Stimulated activated CD8-positive, alpha-beta memory T cell treated with anti-CD3 and anti-CD28 coated beads, Interleukin-4, amount 100 ng/mL, for 1 hour (primary cell): ENCODE measurements at places on chromosomes 13 and 19.

DNA sequence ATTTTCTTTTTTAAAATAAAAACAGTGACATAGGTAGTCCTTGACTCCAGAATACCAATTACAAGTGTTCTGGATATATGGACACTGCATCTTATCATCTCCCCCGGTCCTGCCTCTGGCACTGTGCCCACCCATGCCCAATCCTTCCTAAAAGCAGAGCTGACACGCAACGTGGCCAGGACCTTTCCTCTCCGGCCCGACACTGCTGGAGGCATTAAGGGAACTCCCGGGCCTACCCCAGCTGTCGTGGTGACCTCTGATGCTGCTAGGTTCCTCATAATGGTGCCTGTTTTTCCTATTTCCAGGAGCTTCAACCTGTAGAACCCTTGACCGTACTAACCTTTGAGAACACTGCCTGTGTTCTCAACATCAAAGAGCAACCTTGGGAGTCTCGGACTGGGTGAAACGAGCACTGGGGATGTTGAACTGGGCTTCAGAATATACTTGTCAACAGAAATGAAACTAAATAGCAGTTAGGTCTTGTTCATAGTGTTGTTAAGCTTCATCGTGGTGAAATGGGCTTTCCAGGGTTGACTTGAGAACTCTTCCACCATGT, 13.9 kb upstream of the RNF113B start:
- no peak for DNase-seq

DNA sequence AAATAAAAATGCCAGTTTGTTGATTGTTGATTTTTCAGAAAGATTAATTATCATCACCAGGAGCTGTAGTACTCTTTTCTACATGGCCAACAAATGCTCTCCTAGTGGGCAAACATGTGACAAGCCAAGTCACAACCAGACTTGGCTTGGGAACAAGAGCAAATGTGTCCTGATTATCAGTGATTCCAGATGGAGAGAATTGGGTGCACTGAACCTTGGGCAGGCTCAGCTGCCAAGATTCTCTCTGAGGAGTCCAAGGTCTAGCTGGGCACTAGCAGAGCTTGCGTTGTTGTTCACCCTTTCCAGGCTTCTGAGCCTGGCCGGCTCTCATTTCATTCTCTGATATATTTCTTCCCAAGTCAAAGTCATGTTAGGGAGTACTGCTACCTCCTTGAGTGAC, 27.3 kb upstream of the GPI start:
- DNase-seq: no peak

- no peak for DNase-seq
Observed at GRCh38 chr13:97369261-97369893, 64.6 kb upstream of the RAP2A start.

GRCh38 chr19:45971260-45971902, 2.3 kb downstream of the NOVA2 start:
- DNase-seq: no peak

GRCh38 chr13:23629566-23630272, 59.5 kb downstream of the TNFRSF19 start:
- no peak for DNase-seq

DNA sequence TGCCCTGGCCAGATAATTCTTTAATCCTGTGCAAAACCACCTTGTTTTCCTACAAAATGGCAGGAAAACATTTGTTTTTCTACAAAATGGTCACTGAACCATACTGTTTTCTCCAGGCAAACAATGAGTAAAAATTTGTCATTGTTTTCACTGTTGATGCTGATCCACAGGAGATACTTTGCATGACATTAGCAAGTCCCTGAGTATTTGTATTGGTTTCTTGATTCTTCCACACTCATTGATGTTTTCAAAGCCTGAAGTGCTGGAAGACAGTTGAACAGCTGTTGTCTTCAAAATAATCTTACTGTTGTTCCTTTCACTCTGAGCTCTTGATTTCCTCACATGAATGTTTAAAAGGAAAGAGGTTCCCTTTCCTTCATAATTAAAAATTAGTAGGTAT, 123.1 kb upstream of the HTR2A start:
- DNase-seq: no peak

GRCh38 chr13:99282264-99283231, 24.4 kb upstream of the GPR18 start:
- no peak for DNase-seq

DNA sequence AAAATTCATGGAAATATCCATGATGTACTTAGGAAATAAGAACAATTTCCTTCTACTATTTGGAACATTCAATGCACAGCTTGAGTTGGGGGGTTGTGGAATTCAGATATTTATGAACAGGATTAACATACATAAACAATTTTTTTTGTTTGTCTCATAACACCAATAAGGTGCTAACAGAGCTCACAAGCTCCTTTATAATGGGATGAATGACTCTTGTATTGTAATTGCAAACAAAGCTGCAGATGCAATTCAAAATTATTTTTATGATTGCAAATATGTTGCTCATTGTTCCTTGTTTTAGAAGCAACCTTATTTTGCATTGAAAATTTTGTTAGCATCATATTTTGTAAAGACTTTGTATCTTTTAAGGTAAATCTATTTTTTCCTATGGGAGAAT, 265.7 kb downstream of the PCDH17 start:
- DNase-seq: no peak
